Stimulated activated CD8-positive, alpha-beta memory T cell treated with anti-CD3 and anti-CD28 coated beads, Interleukin-15, amount 100 ng/mL, for 24 hours (primary cell): ENCODE measurements at places on chromosomes 2 and 18.

DNA sequence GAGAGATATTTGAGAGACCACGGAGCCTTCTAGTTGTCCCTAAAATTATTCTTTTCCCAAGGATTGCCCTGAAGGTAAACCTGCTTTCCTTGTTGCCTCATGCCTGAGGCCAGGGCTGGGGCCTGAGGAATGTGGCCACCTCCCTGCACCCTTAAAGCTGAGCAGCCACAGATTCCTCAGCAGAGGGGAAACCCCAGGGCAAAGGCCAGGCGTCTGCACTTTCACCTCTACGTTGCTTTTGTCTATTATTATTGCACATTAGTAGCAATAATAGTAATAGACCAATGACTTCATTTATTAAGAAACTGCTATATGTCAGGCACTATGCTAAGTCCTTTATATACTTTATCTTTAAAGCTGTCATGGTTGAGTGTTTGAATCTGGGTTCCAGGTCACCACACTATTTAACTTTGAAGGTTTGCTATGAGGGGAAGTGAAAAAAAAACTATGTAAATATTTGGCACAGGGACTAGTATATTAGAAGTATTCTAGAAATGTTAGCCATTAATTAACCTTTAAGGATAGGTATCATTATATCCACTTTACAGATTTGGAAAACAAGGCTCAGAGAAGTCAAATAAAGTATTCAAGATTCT, 104.2 kb downstream of the LRRC30 start:
- DNase-seq: no peak

- no peak for DNase-seq
Measured at GRCh38 chr2:78979380-78980151, 45.9 kb upstream of the REG3G start.

DNA sequence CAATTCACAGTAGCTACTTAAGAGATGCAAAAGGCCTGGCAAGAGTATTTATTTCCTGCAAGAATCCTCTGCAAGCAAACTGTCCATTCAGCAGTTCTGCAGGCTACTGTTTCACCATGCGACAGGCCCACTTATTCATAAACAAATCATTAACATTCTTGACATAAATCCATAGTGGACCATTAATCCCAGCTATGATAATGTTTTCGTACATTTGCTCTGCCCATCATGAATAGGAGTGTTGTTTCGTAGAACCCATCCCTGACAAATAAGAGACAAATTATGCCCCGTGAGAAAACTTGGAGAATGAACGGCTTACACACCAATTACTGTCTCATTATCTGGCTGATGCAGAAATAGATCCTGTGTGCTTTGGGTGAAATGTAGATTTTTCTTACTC, 65.4 kb downstream of the PID1 start:
- DNase-seq: no peak

DNA sequence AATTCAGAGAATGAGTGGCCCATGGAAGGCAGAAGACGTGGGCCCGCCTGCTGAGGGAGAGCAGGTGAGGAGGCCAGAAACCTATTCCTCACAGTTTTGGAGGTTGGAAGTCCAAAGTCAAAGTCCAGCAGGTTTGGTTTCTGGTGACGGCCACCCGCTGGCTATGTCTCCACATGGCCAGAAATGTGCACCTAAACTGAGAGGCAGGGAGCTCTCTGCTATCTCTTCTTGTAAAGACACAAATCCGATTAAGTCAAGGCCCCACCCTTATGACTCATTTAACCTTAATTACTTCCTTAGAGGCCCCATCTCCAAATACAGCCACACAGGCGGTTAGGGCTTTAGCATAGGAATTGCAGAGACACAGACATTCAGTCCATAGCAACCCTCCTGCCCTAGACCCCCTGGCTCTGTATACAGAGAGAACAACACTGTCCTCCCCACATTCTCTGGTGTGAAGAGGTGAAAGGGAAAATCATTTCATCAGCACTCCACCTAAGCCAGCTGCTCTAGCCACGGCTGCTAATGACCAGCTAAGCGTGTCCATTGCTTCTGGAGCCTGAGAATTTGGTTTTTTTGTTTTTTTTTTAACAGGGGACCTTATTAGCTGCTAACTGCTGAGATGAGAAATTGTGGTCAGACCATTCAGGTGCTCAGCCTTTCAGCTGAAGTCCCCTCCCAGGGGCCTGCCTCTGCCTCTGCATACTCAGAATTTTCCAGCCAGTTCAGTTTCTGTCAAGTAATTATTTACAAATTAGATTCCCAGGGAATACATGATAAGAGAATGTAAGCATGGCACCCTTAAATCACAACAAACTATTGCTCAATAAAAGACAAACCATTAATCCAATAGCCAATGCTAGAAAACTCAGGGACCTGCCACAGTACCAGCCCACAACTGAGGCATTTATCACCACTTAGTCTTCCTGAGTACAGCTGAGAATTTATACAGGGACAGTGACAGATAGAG, 368.7 kb upstream of the ID2 start:
- DNase-seq: no peak

DNA sequence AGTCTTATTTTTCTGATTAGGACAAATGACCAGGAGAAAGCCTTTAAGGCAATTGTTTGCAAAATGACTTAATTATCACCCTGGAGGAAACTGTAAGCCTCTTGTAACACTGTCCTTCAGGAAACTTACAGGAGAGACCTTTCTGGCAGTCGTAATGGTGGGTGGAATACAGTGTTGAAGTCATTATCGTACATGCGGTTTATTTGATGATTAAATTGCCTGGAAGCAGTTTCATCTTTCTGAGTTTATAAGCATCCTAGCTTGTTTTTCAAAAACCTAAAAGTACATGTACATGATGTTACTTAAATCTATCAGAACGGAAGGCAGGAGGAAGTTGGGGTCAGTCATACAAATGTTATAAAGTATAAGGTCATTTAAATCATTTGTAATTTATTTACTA, 86.2 kb upstream of the RAB27B start:
- DNase-seq: no peak

DNA sequence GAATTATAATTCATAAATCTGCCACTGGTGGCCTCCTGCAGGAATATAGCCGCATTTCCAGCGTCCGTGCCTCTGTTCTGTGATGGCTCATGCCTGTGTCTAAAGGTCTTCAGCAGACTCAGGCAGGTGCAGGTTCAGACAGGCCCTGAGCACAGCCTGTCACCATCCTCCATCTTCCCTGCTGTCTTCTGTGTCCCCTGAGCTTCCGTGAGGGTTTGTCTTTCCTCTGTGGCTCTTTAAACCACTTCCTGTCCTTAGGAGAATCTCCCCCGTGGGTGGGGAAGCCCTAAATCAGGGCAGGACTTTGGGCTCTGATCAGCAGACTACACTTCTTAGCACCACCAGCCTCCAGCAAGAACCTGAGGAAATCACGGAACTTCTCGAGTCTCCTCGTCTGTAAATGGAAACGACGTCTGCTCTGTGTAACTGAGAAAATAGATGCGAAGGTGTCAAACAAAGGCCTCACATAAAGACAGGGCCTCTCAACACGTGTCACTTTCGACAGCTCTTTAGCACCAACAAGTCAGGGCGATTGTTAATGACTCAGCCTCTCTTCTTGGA, 24.1 kb upstream of the NFATC1 start:
- no peak for DNase-seq

- no peak for DNase-seq
Measured at GRCh38 chr2:174717273-174717672, 47.0 kb downstream of the CHRNA1 start.

GRCh38 chr2:62151306-62151638, 44.6 kb upstream of the B3GNT2 start:
- DNase-seq: no peak

- no peak for DNase-seq
Measured at GRCh38 chr2:134277223-134277622, 23.4 kb downstream of the MGAT5 start.

DNA sequence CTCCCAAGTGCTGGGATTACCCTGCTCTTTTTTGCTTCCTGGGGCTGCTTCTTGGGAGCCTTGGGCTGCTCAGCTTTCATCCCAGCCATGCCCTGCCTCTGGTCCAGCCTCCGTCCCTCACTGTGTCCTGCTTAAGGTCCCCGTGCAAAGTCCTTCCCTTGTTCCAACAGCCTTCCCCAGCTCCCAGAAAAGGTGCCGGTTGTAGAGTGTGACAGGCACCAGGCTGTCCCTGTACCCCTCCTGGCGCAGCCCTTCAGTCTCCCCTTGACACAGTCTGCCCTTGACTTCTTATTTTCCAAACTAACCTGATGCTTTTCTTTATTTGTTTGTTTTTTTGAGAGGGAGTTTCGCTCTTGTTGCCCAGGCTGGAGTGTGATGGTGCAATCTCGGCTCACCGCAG, 20.1 kb upstream of the ALPI start:
- no peak for DNase-seq

GRCh38 chr18:6837904-6838303, 108.4 kb downstream of the ARHGAP28 start:
- DNase-seq: no peak

- DNase-seq: no peak
Measured at GRCh38 chr2:217417536-217417935, 557.7 kb upstream of the TNP1 start.

GRCh38 chr18:24071029-24071428, 56.5 kb downstream of the TTC39C start:
- no peak for DNase-seq

DNA sequence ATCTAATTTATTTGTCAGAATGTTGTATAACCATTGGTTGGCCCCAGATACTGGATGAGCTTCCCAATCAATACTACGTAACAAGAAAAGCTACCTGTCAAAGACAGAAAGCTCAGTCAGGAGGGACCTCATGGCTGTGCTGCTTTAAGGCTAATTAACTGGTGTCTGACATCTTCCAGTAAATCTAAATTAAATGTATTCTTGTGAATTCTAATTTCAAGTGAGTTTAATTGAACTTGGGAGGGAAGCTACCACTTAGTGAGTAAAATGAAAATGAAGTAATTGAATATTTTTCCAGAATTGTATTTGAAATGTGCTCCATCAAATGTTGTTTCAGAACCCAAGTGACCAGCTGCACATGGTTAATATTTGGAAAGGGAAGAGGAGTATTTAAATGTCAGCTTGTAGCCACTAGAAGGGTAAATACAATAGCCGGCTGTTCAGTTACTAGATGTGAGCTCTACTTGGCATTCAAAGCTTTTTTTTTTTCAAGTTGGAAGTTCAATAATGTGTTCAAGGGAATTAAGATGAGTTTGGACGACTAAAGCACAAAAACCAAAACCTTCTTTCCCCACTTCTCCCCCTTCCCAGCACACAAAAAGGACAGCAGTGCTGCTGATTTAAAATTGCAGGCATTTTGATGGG, 62.0 kb downstream of the GPR39 start:
- no peak for DNase-seq

GRCh38 chr2:46157072-46157965, 139.9 kb upstream of the EPAS1 start:
- DNase-seq: no peak

DNA sequence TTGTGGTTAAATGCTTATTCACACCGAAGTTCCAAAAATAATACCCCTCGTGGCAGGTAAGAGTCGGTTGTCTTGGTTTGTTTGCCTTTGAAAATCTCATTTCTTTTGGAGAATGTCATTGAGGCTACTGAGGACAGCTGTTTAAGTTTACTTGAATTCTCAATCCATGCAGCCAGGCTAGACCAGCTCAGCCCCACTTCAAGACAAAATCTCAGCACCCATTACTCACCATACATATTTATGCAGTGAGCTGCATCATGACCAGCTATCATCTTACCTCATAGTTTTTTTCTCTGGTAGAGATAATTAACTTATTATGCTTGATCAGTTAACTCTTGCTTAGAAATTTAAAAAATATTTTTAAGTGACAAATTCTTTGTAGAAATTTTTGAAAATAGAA, 115.9 kb downstream of the HAUS1 start:
- no peak for DNase-seq

GRCh38 chr2:178295115-178295514, 100.8 kb downstream of the OSBPL6 start:
- DNase-seq: no peak

- no peak for DNase-seq
Measured at GRCh38 chr2:84782717-84783442, 98.0 kb downstream of the TRABD2A start.

DNA sequence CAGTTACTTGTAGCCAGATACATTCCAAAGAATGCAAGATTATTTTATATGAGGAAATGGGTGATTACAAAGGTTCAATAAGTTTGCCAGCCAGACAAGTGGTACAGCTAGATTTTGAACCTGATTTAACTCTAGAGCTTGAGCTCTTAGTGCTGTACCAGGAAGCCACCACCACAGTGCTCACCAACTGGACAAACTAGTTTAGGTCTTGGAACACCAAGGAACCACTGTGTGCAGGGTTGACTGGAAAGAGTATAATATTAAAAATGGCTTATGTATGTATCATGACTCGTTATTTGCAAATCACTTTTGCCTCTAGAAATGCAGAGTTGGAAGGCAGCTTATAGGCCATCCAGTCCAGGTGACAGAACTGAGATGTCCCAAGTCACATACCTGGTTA, 177.2 kb downstream of the TXNL1 start:
- DNase-seq: no peak

DNA sequence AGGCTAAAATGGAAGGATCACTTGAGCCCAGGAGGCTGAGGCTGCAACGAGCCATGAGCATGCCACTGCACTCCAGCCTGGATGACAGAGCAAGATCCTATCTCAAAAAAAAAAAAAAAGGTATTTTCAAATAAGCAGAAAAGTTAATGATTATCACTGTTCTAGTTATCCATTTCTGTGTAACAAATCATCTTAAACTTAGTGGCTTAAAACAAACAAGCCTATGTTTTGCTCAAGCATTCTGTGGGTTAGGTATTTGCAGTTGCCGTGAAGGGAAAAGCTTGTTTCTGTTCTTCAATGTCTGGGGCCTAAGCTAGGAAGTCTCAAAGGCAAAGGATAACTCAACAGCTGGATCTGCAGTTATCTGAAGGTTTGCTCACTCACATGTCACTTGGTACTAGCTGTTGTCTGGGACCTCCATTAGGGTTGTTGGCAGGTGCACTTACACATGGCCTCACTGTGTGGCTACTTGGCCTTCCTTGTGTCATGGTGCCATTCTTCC, 14.1 kb downstream of the MFF start:
- DNase-seq: no peak

- no peak for DNase-seq
Measured at GRCh38 chr2:59266453-59266852, 1025.3 kb upstream of the FANCL start.

DNA sequence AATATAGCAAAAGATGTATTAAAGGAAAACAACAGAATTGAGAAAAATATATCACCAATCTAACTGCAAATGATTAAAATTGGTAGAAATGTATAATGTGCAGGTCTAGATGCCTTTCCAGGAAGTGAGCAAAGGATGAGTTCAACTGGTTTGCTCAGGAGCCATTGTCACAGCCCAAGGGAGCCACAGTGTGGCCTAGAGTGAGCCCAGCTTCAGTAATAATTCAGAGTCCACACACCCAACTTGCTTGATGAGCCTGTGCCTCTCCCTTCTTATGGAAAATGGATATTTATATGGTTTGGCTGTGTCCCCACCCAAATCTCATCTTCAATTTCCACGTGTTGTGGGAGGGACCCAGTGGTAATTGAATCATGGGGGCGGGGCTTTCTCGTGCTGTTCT, 92.2 kb upstream of the ASAP2 start:
- no peak for DNase-seq

GRCh38 chr2:237223201-237223861, 137.6 kb downstream of the COPS8 start:
- no peak for DNase-seq
